ENCODE measurements at places on chromosomes 7 and 10. TPM values are rescaled to one million over a fixed set of nuclear protein-coding genes. Genes with fewer than 3 reads are reported as not detected.

DNA sequence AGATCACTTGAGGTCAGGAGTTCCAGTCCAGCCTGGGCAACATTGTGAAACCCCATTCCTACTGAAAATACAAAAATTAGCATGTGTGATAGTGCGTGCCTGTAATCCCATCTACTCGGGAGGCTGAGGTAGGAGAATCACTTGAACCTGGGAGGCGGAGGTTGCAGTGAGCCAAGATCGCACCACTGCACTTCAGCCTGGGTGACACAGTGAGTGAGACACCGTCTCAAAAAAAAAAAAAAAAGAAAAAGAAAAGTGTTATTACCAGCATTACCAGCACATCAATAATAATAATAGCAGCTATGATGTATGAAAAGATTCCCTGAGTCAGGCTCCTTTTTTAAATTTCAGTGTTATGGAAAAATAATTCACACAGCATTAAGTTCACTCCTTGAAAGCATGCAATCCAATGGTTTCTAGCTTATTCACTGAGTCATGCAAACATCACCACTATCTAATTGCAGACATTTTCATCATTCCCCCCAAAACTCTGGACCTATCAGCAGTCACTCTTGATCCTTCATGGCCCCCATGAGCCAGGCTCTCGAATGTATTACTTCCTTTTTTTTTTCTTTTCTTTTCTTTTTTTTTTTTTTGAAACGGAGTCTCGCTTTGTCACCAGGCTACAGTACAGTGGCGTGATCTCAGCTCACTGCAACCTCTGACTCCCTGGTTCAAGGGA lies 228.4 kb downstream of the FANK1 start:
- H3K4me3 ChIP-seq: no peak overlapping the region
- H3K27me3 ChIP-seq: no peaks in the 10 kb centered on the region
- DNase-seq: no peak
- H3K36me3 ChIP-seq: no peaks in the 10 kb centered on the region
- no peaks in the 10 kb centered on the region for H3K4me1 ChIP-seq

DNA sequence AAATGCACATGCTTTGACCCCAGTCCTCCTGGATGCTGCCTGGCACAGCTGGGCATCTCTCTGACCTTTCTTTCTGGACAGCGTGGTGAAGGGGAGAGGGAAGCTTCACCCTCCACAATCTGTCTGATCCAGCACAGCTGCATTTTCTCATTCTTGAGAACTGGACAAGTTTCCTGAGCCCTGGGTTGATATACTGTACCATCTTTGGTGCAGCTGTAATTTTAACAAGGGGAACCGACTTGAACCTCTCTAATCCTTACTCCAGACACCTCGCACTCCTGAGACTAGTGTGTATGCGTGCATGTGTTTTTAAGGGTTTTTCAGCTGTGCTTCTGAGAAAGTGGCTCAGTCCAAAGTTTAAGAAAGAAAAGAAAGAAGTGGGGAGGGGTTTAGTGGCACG lies 655.7 kb downstream of the INHBA start:
- no peaks in the 10 kb centered on the region for H3K36me3 ChIP-seq
- H3K4me1 ChIP-seq: no peaks in the 10 kb centered on the region
- no peaks in the 10 kb centered on the region for H3K27me3 ChIP-seq
- H3K4me3 ChIP-seq: no peak overlapping the region

GRCh38 chr7:13986208-13986607 lies 3.3 kb downstream of the ETV1 start:
- DNase-seq: no peak
- no peak overlapping the region for H3K27ac ChIP-seq

CCL26 gene
- total RNA-seq: not detected

NODAL gene
- total RNA-seq: not detected
